ENCODE measurements at places on chromosomes 5 and 9. TPM values are rescaled to one million over a fixed set of nuclear protein-coding genes. Genes with fewer than 3 reads are reported as not detected.

The SLC36A2 gene
- total RNA-seq, result not detected

The GFRA3 gene
- not detected for total RNA-seq

The GDA gene
- total RNA-seq, result not detected

The GRPEL2 gene
- 48.0 TPM for total RNA-seq

The GABRP gene
- total RNA-seq, result not detected

The PIGO gene
- total RNA-seq, result 32.6 TPM

The DCTN3 gene
- total RNA-seq, result 60.0 TPM

The LCN1 gene
- total RNA-seq, result not detected

The CATSPER3 gene
- 0.78 TPM for total RNA-seq

Measured in naive thymus-derived CD8-positive, alpha-beta T cell (primary cell).